ENCODE measurements at places on chromosomes 4 and X. TPM values are rescaled to one million over a fixed set of nuclear protein-coding genes. Genes with fewer than 3 reads are reported as not detected.

The NAA11 gene
- total RNA-seq = not detected

The DMRTC1B gene
- total RNA-seq = not detected

The HSFX3 gene
- total RNA-seq = not detected

The IL13RA1 gene
- 53.6 TPM for total RNA-seq

- DNase-seq = peak; percentile 53
Observed at GRCh38 chrX:150547375-150548115, 20.9 kb upstream of the MTM1 start.

DNA sequence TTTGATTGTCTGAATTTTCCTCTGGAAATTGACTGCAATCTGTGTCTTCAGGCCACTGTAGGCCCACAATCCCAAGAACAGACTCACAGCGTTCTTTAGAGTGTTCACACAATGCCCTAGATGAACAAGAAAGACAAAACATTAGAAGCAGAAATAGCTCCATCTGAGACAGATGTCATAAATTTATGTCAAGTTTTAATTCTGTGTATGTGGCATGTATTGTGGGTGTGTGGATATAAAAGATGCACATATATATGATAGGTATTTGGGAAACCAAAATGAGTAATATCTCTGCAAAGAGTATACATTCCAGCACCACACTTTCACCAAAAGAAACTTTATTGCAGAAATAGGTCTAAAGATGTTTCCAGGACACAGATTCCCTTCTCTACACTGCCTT lies 176.1 kb downstream of the CORIN start:
- no peak for DNase-seq

- DNase-seq = peak; percentile 60
Observed at GRCh38 chrX:134543288-134543687, 83.3 kb downstream of the HPRT1 start.

DNA sequence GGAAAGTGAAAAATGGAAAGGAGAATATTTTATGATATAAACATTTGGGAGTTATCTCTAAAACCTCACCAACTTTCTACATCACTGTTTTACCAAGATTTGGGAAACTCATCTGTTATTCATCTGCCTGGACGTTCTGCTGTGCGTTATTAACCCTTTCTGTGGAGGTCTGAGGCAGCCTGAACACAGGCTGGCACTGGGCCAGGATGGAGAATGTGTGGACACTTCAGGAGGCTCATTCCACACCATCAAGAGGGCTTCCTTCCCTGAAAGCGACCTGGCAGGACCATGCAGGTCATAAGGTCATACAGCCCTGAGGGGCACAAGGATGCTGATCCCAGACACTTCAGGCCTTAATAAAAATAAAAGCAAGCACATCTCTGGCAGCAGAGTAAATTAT lies 31.2 kb upstream of the TMEM184C start:
- no peak for DNase-seq
